ENCODE measurements at places on chromosomes 2 and 18.
A peak's percentile ranks its signal among the peaks of the same experiment; 100 is the strongest.

- no peak for DNase-seq
Measured at GRCh38 chr2:127527001-127527804, 914 bp upstream of the IWS1 start.

- DNase-seq, result no peak
Measured at GRCh38 chr18:38450876-38451275, 885.3 kb upstream of the CELF4 start.

DNA sequence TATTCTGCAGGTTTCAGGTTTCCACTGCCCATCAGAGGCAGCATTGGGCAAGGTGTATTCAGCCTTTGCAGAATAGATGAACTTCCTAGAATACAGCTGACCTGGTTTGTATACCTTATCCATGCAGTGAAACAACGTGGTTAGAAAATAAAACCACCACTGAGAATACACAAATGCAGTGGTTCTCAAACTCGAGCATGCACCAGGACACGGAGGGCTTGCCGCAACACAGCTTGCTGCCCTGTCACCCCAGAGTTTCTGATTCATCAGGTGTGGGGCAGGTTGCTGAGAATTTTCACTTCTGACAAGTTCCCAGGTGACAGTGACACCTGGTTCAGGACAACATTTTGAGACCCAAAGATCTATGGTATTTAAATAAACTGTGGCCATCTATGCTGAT lies 23.4 kb upstream of the C1D start:
- no peak for DNase-seq

DNA sequence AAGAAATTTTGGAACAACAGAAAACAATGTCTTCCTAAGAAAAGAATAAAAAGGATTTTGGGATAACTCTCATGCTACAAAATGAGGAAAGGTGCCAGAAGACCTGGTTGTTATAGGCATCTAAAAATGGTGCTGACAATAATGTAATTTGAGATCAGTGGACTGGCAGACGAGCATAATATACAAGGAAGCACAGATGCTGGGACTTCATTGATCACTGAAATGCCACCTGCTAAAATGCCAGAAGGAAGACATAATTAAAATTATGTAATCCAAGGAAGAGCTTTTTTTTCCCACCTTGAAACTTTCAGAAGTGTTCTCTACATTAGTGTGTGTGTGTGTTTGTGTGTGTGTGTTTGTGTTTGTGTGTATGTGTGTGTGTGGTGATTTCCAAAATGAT lies 535.9 kb downstream of the XIRP2 start:
- DNase-seq, result no peak

GRCh38 chr2:75074228-75074627 lies 115.8 kb downstream of the POLE4 start:
- DNase-seq, result no peak

GRCh38 chr2:160417745-160418397 lies 75.7 kb downstream of the RBMS1 start:
- DNase-seq, result no peak

DNA sequence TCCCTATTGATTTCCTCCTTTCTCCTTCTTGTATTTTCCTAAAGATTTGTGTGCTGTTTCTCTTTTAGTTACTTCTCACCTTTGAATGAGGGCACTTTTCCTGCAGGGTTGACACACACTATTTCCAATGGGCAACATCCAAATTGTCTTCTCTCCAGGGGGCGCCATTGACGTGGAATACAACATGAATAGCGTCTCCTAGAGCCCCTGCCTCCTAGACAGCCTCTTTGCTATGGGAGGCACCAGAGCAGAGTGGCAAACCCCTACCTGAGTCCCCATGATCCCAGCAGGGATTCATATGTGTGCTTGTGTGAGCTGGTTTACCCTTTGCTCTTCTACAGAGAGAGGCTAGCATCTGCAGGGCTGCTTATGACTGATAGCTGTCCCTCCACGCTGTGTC lies 61.3 kb upstream of the ITSN2 start:
- no peak for DNase-seq

DNA sequence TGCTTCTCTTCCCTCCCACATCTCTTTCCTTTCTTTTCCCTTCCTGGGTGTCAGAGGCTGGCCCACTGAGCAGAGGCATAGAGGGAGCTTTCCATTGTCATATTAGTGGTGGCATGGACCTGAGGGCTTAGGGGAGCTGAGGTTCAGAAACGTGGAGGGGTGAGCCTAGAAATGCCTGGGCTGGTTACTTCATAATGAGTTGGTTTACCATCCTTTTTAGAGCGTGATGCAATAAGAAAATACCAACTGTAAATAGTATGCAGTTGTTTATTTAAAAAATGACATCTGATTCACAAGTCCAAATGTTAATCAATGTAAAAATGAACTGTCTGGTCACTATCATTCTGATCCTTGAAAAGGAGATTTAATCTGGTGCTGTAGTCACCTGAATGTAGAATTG lies 46.3 kb downstream of the MYO1B start:
- DNase-seq, result no peak

DNA sequence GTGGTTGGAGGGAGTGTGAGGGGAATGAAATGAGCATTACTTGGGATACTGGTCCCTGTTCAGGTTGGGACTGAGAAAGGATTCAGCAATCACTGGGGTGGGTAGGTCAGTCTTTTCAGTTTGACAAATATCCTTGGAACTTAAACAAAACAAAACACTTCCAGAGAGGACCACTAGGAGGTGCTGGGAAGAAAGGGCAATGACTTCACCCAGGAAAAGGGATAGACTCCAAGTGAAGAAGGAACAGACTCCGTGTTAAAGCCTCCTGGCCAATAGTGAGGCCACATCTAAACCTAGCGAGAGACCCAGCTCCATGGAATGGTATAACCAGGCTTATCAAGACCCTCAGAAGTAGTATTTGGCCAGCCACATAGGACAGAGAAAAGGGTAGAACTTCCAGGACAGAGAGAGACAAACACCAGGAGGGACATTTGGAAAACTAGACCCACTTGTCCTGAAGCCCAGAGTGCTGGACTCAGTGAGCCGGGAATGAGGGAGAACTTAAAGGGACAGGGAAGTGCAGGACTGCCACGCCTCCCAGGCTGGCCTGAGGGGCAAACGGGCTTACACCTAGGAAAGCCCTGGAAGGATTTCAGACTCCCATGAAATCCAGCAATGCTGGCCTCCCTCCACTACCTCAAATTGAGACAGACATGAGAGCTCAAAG lies 19.6 kb upstream of the KCNG3 start:
- DNase-seq, result peak; percentile 10

DNA sequence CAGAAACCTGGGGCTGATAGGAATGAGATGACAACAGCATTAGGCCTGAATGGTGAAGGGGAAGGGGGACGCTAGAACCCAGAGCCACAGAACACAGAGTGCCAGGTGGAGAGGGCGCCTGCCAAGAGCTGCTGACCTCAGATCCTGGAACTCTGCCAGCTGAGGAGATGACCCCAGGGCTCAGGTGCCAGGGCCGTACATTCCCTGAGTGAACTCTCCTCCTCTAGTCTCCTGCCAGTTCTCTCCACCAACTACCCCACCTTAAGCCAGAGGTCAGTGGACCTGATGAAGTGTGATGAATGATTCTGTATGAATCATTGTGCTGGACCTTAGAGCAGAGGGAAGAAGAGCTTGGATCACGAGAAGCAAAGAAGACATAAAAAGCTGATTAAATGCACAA lies 1582.2 kb upstream of the ACVR2A start:
- no peak for DNase-seq

DNA sequence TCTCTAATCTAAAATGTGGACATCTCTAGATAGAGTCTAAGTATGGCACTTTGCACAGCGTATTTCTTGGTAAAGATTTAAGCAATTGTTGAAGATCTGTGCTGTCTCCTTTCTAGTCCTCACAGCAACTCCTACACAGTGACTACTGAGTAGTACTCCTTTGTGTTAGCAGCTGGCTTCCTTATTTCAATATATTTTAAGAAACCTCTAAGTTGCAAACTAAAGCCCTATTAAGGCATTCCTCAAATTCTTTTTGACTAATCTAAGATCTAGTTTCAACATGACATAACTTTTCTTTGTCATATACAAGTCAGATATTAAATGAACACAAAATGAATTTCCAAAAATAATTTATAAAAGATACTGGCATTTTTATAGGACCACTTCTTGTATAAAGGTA lies 121.8 kb upstream of the DNAJC10 start:
- no peak for DNase-seq

- no peak for DNase-seq
Measured at GRCh38 chr2:43717322-43717721, 41.1 kb upstream of the C1GALT1C1L start.

All from AG09319 (cell line).